HT1080 (cell line): ENCODE measurements at places on chromosomes 2 and 18. TPM values are rescaled to one million over a fixed set of nuclear protein-coding genes. Genes with fewer than 3 reads are reported as not detected.

GRCh38 chr2:155141418-155141817 lies 442.9 kb downstream of the KCNJ3 start:
- DNase-seq, result no peak

DNA sequence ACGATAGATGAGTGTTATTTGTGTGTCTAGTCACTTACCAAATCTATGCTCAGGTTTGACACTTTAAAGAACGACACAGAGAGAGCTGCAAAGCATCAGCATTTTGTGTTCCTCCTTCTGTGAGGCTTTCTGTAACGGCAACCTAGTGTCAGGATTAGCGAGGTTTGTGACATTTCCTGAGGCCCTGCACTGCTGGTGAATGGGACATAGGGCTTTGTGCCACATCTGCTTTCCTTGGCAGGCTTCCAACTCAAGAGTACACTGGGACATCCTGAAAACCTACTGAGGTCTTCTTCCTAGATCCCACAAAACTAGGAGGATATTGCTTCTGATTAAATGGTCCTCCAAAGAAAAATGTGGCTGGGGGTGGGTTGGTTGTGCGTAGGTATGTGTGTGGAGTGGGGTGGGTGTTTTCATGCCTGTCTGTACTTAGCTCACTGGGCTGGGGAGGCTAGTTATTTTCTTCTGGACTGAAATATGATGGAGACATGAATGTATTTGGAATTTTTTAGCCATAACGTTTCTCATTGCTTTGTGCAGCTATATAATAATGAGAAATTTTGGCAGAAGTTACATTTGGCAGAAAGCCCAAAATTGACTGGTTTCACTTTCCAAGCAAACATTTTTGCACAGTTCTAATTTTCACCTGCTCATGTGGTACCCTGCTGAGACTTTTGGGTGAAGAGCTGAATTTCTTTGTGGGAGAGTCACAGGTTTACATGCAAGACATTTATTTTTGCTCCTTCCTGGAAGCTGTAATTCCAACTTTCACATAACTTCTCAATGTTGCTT lies 308.4 kb downstream of the XIRP2 start:
- DNase-seq, result peak; percentile 31

DNA sequence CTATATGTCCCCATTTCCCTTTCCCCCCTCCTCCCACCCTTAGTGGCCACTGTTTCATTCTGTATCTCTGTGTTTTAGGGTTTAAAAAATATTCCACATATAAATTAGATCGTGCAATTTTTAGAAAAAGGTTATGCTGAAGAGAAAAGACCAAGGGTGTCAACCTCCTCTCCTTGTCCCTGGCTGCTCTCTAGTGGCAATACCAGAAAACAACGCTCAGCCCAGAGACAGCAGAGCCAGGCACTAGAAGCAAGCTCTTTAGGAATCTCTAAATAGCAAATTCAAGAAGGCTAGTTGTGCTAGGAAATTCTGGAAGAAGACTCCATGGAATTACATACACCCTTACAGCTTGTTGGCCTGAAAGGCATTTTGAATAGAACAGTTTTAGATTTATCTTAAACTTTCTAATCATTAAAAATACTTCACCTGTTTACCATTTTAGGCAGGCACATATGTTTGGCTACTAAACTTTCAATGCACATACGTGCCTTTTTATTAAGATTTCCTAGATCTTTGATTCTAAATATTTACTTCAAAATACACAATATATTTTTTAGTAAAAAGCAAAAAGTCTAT lies 35.1 kb upstream of the RASGRP3 start:
- peak; percentile 55 for DNase-seq

- no peak for DNase-seq
Observed at GRCh38 chr2:120469426-120469825, 123.5 kb downstream of the INHBB start.

DNA sequence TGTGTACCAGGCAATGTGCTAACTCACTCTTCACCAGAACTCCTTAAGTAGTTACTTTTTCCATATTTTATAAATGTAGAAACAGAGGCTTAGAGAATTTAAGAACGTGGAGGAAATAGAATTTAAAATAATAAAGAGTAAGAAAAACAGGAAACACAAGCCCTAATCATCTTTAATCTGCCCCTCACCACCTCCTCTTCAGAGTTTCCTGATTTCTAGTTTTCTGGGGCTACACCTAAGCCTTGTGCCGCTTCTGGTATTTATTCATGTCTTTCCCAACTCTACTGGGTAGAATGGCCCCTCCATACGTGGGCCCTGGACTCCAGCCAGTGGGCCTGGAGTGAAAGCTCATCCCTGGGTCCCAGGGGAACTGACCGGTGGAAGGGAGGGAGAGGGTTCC lies 85.4 kb downstream of the RTN4 start:
- no peak for DNase-seq

GRCh38 chr18:76875390-76876325 lies 53.3 kb downstream of the ZNF236 start:
- peak; percentile 39 for DNase-seq

DNA sequence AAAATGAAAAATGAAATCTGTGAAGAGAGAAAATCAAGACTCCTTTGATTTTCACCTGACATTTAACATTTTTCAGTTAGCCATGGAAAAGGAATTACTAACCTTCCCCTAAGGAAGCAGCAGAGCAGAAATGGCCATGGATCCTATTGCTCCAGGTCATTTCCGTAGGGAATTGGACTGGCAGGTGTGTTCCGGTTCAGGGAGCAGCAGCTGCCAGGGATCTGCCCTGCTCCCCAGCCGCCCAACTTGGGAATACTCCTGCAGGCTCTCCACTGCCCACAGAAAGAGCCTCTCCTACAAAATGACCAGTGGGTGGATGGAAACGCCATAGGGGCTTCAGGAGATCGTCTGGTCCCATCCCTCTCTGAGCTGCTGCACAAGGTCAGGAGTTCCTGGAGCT lies 86.0 kb upstream of the MAPK4 start:
- no peak for DNase-seq

GRCh38 chr18:76982841-76983583 lies 149.6 kb downstream of the MBP start:
- peak; percentile 73 for DNase-seq

GRCh38 chr18:70314151-70314782 lies 25.4 kb downstream of the SOCS6 start:
- DNase-seq, result no peak

- DNase-seq, result no peak
Observed at GRCh38 chr2:230908092-230908594, 16.9 kb downstream of the GPR55 start.

DNA sequence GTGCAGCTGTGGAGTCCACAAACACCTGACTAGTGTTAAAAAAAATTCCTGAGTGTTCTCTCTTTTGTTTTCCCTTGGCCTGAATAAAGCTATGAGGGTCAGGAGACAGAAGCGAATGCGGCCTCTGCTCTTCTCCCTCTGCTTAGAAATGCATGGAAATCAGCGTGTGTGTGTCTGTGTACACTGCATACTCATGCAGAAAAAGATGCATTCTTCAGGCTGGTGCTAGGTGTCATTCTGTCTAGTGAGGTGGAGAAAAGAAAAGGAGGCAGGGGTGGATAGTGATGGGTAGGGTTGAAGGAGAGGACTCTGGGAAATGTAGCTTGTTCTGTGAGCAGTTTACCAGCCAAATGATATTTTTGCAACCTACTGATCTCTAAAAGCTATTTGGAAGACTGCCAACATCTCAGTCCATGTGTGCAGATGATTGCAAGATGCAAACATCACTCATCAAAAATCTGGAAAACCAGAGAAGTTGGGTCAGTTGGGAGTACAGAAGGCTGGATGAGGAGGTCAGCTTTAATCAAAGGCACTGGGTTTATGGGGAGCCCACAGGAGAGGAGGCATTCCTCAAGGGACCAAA lies 177.7 kb downstream of the INSIG2 start:
- DNase-seq, result no peak

GRCh38 chr18:78977637-78978348 lies 1.8 kb upstream of the SALL3 start:
- DNase-seq, result no peak

DNA sequence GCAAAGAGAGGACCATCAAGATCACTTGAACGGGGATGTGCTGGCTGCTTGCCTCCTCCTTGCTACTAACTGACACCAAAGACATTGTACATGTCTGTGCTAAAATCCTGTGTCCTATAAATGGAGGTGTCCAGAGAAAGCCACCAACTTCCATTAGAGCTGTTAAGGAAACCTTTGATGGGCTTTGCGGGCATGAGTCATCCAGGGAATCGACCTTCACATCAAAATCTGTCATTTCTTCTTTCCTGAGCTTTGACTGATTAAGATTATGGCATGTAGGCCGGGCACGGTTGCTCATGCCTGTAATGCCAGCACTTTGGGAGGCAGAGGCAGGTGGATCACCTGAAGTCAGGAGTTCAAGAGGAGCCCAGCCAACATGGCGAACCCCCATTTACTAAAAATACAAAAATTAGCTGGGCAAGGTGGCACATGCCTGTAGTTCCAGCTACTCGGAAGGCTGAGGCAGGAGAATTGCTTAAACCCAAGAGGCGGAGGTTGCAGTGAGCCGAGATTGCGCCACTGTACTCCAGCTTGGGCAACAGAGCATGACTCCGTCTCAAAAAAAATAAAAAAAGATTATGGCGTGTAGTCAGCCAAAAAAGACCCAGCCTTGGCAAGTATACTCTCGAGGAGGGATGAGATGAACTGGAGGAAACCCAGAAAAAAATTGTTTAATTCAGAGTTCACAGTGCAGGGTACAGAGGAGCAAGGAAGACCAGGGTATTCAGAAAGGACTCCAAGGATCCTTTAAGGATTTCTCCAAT lies 115.8 kb downstream of the CABLES1 start:
- no peak for DNase-seq

ASAP2 gene
- 16.2 and 24.0 TPM in 2 replicates for total RNA-seq

CDKL4 gene
- not detected in 2 replicates for total RNA-seq

INHA gene
- total RNA-seq, result not detected in 2 replicates

CRYGC gene
- total RNA-seq, result 0.17 TPM in 1 of 2 replicates, not detected in the other

LBX2 gene
- total RNA-seq, result 0.84 and 4.0 TPM in 2 replicates
